ENCODE measurements at places on chromosomes 6 and 20. TPM values are rescaled to one million over a fixed set of nuclear protein-coding genes. Genes with fewer than 3 reads are reported as not detected.

Gene ID1
- 133 TPM for total RNA-seq

Gene VSX1
- not detected for total RNA-seq

Gene GSTA3
- not detected for total RNA-seq

DNA sequence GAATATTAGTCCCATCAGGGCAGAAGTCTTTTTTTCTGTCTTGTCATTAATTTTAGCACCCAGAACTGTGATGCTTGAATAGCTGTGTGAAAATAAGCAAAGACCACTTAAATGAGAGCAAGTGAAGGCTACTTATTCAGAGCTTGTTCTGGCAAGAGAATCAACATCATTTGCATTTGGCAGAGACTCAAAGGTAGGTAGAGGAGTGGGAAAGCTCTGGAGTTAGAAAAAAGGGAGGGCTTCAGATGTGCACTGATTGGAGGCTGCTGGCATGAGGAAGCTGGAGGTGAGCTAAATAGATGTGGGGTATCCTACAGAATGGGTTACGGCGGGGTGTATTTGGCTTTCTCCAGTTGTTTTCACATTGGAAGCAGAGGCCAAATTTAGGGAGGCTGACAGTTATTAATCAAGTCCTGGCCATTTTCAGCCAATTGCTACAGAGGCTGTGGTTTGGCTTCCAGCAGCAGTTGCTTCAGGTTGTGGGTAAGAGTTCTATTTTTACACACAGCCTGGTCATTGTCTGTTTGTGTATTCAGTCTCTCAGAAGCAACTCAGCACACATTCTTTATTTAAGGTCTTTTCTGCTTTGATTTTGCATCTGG lies 254.3 kb downstream of the BTBD3 start:
- H3K36me3 ChIP-seq = no peaks in the 10 kb centered on the region
- H3K4me1 ChIP-seq = no peaks in the 10 kb centered on the region
- H3K27me3 ChIP-seq = no peaks in the 10 kb centered on the region

DNA sequence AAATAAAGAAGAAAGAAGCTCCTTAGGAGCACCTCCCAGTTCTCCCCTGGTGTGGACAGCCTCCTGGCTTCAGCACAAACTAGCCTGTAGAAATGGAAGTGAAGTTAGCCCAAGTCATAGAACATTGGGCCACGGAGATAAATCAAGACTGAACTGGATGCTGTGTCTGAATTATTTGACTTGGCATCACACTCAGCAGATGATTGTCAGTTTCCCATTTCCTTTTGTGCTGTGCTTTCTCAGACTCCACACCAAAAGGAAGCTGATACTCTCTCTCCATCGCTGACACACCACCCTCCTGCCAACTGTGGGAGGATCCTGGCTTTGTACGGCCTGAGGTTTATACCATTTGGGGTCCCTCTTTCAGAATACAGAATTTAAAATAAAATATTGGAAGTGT lies 209.8 kb downstream of the TFAP2A start:
- no peak overlapping the region for H3K27ac ChIP-seq
- no peaks in the 10 kb centered on the region for H3K27me3 ChIP-seq
- DNase-seq = no peak
- no peaks in the 10 kb centered on the region for H3K4me1 ChIP-seq

DNA sequence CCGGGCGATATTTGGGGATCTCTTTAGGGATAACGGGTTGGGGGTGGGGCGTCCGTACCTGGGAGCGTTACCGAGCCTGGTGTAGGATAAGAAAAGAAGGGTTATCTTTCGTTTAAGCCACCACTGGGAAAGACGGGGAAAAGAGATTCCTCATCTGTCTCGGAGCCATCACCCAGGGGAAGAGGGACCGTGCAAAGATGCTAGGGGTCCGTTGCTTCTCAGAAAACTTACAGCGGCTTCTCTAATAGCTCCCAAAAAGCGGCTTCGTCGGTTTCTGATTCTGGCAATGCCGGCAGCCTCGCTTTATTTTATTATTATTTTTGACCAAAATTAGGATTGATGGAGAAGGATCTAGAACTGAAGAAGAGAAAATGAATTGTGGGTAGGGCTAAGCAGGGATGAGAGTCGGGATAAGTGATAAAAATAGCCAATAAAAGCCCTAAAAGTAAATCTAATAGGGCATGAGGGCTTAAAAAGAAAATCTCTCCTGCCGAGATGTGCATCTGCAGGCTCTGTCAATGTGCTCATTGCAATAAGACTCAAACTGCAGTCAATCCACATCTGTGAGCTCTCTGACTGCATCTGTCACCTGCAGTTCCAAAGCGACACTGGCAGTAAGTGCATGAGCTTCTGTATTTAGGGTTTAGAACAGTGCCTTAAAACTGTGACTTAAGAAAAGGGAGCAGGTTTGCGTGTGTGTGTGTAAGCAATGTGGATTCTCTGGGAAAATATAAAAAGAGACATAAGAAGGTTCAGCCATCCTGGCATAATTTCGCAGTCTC lies 801 bp downstream of the TBPL1 start:
- no peaks in the 10 kb centered on the region for H3K36me3 ChIP-seq
- H3K4me3 ChIP-seq = peak overlapping the region; percentile 92
- H3K27me3 ChIP-seq = peaks cover 30% of the 10 kb centered on the region
- H3K4me1 ChIP-seq = peaks cover 32% of the 10 kb centered on the region
- peak; percentile 29 for DNase-seq

All from neural progenitor cell (in vitro differentiated cells).